Hypothalamus (tissue), 51 donors: ENCODE measurements at places on chromosomes 1 and 21.

- DNase-seq, result no peak
Observed at GRCh38 chr1:39214998-39215873, 10.7 kb downstream of the MACF1 start.

GRCh38 chr1:85502625-85503083, 37.7 kb upstream of the DDAH1 start:
- no peak for DNase-seq

DNA sequence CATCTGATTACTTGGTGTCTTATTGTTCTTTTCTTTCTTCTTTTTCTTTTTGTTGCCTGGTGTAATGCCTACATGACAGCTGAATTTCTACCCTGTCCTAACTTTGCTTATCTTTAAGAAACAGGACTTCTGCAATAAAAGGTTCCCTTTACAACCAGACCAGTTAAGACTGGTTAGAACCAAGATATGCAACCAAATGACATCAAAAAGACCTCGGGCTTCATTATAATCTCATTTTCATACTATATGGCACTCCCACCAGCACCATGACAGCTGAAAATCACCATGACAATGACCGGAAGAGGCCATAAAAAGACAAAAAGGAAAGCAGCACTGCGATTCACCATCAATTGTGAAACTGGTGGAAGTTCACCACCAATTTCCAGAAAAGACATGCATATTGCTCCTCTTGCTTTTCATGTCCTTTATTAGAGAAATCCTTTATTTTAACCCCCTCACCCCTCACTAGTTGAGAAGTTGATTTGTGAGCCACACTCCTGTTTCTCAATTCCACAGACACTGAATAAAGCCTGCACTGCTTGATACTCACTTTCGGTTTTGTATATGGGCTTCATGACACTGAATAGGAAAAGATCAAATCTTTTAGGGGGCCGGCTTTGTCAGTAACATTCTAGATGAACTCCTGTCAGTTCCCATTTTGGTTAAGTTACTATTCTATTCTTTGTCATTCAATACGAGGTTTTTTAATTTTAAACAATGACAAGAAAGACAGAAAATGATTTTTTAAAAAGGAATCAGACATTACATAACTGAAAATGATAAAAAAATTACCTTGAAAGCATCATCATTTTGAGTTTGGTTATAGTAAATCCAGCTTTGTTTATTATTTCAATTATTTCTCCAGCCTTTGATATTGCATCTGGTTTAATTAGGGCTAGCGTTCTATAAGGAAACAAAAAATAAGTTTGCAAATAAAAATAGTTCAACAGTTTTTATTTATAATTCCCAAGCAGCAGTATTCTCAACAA, 58.1 kb downstream of the NME7 start:
- DNase-seq, result no peak

- DNase-seq, result no peak
Observed at GRCh38 chr1:205576011-205576410, 55.8 kb downstream of the ELK4 start.
